Activated naive CD4-positive, alpha-beta T cell (primary cell): ENCODE measurements at places on chromosomes 6 and 20.

GRCh38 chr6:103215847-103216246 is 1643.9 kb downstream of the HACE1 start:
- no peak for DNase-seq

DNA sequence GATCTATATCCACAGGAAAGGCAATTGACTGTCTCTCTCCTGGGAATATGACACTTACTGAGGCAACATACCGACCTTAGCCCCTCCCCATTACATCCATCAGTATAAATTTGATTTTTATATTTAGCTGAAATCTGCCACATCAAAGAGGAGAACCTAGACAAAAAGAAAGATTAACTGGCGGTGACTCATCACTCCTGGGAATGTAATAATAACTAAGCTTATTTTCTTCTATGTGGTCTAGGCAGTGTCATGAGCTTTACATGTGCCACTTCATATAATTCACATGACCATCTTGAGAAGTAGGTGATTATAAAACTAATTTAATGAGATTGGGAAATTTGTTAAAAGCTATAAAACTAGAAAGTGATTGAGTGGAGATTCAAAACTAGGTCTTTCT is 520.0 kb upstream of the HS3ST5 start:
- DNase-seq: no peak

GRCh38 chr6:156657296-156657695 is 119.9 kb upstream of the ARID1B start:
- DNase-seq: no peak

DNA sequence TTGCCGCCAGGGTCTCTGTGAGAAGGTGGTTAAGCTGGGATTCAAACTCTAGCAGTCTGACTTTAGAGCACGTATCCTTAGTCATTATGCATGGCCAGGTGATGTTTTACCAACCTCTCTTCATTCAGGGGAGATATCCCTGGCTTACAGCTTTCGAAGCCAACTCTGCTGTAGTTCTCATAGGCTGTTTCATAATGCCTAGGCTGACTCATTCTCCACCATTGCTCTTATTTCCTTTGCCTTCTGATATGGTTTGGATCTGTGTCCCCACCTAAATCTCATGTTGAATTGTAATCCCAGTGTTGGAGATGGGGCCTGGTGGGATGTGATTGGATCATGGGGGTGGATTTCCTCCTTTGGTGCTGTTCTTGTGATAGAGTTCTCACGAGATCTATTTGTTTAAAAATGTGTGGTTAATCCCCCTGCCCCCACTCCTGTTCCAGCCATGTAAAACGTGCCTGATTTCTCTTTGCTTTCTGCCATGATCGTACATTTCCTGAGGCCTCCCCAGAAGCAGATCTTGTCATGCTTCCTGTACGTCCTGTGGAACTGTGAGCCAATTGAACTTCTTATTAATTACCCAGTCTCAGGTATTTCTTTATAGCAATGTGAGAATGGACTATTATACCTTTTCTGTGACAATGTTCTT is 94.6 kb upstream of the MAN1A1 start:
- no peak for DNase-seq

DNA sequence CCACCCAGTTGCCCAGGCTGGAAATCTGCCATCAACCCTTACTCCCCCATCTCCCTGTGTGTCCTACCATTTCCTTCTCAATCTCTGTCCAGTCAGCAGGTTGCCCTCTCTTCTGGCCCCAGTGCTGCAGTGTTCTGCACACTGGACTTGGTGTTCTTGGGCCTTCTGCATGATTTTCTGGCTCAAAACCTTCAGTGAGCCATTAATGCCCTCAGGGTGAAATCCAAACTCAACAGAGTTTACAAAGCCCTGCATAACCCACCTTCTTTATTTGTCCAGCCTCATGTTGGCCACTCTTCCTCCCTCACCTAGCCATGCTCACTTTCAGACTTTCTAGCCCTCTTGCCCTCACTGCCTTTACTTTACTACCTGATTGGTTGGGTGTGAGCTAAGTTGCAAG is 5.0 kb upstream of the GSTA3 start:
- DNase-seq: no peak

DNA sequence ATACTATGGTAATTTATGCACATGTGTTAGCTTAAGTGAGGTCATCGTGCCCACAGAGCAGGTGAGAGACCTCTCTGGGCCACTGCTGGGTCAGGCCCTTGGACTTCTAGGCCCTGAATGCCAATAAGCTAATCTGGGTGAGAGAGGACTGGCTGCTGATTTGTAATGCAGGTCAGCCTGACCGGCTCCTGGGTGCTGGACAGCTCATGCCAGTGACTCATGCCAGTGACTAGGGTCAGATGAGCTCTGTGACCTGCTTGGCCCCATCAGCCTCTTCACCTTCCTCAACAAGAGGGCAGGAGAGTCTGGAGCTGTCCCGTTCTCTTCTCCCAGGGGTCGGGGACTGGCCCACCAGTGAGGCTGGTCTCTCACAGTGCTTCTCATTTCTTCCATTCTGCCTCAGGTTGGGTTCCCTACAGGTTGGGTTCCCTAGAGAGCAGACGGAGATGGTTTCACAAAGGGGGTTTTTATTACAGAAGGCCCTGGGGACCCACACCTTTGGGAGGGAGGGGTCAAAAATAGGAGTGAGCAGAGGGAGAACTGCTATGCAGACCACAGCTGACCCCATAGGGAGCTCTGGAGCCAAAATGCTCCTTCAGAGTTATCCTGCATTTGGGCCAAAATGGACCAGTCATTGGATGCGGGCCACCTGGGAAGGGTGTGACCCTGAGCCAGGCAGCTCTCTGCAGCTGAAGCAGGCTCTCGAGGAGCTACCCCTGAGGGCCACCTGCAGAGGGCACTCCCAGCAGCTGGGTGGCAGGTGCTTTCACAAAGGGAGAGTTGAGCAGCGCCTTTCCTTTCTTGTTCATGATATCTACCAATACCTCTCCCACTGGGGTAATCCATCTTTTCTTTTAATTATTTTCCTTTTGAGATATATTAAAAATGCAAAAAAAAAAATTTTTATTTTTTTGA is 2.2 kb upstream of the OXT start:
- no peak for DNase-seq

GRCh38 chr6:45714741-45715507 is 300.7 kb downstream of the CLIC5 start:
- DNase-seq: no peak

DNA sequence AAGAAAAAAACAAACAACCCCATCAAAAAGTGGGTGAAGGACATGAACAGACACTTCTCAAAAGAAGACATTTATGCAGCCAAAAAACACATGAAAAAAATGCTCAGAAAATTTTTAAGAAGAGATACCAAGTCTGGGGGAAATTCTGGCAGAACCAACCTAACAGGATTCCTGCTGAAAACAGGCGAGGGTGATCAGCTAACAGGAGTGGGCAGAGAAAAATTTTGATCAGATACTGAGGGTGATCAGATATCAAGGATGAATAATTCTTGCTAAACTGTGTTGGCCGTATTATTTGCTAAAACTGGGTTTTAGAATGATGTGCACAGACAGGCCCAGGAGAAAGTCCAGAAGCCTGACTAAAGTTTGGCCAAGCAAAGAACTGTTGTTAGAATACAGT is 557.3 kb downstream of the CD109 start:
- DNase-seq: no peak

DNA sequence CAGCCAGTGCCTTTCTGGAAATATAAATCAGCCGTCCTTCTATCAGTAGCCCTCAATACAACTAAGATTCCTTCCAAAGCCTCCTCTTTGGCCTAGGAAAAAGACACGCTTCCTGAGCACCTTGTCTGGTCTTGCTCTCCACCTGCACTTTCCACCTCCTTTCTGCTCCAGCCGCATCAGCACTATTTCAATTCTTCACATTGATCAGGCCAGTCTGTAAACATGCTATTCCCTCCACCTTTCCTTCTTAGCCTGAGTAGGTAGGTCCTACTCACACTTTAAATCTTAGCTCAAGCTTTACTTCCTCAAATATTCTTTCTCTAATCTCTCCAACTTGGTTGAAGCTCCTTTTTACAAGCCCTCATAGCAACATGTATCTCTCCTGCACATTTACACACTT is 11.4 kb downstream of the RANBP9 start:
- no peak for DNase-seq

GRCh38 chr6:15365273-15365687 is 119.4 kb downstream of the JARID2 start:
- DNase-seq: no peak

- DNase-seq: no peak
These were observed 387.3 kb downstream of the CDKAL1 start for GRCh38 chr6:20921578-20921977.

- DNase-seq: no peak
These were observed 18.7 kb downstream of the ZNF451 start for GRCh38 chr6:57108691-57109090.

DNA sequence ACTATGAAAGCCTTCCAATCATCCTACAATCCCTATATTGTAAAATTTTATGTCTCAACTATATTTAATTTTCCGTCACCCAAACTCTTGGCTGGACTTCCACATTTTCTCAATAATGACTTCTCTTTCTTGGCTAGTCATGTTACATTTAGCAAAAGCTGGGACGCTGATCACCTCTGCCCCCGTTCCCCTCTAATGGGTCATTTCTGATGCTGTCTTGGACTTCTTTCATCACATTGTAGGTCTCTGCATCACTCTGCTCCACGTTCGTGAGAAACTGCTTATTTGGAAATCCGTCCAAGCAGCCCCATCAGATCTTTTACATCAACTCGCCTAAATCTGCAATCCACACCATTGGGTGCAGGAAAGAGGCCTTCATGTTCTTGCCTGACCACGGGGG is 203.8 kb downstream of the MYLK4 start:
- no peak for DNase-seq
